K562 (cell line): ENCODE measurements at places on chromosomes 3 and 15.

DNA sequence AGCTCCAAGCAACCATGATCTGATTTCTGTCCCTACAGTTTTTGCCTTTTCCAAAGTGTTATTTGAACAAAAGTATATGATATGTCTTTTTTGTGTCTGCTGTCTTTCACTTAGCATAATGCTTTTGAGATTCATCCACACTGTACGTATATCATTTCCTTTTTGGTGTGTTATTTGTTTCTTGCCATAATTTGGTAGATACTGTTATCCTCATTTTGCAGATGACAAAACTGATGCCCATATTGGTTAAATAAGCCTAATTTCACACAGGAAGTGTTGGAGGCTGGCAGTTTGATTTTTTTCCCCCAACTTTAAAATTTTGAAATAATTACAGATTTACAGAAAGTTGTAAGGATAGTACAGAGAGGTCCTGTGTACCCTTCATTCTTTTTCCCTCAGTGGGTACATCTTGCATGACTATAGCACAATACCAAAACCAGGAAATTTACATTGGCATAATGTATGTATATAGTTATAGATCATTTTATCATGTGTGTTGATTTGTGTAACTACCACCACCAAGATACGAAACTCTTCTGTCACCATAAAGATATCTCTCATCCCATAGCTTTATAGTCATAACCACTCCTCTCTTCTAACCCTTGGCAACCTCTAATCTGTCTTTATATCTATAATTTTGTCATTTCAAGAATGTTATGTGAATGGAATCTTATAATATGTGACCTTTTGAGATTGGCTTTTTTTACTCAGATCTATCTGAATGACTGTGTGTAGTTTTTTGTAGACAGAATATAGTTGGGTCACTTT, 55.6 kb downstream of the RASA2 start:
- DNase-seq: no peak

GRCh38 chr3:56086355-56086754, 381.9 kb downstream of the ERC2 start:
- DNase-seq: no peak

DNA sequence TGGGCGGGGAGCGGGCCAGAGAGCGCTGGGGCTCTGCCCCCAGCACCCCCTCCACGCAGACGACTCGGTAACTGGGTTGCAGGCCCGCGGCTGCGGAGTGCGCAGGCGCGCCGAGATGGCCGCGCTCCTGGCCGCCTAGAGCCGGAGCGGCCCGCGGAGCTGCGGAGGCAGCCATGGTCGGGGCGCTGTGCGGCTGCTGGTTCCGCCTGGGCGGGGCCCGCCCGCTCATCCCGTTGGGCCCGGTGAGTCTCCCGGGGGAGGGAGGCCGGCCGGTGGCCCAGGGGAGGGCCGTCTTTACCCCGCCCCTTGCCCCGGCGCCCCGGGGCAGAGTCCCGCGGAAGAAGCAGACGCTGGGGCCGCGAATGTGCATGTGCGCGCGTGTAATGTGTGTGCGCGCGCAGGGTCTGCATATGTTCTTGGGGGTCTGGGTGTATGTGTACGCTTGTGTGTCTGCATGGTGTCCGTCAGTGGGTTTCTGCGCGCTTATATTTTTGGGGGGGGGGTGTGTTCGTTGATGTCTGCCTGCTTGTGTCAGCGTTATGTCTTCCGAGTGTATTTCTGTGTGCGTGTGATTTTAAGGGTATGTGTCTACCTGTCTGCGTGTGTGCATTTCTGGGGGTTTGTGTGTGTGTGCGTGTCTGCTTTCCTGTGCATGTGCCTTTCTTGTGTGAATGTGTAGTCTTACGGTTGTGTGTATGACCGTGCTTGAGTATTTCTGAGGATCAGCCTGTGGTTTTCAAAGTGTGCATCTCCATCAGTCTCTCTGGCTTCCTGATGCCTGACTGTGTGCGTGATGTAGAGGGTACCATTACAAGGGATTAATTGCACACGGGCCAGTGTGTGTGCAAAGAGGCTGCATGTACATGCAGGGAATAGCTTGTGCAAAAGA, at the start of gene ABHD14A:
Gene ABHD14A (plus strand): TSS at position 102 of the 889 bp plus-strand sequence. CDS start 72 bp downstream, at position 174.
- DNase-seq: peak; percentile 78

GRCh38 chr15:52232327-52232726, 41.1 kb upstream of the GNB5 start:
- no peak for DNase-seq

DNA sequence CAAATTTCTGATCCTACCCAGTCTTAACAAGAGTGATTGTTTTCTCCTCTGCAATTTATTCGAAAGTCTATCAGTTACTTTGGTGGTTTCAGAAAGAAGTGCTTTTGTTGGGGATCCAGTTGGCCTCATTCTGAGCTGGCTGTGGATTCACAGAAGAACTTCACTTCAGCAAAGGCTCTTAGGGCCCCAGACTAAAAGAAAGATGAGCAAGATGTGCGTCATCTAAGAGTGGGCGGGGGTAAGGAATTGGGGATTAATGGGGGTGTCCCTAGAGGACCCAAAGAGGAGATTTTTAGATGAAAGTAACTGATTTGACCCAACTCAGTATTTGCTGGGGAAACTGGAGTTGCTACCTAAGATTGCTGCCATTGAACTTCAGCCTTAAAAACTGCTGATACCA, 63.9 kb upstream of the TSEN2 start:
- DNase-seq: no peak

GRCh38 chr3:122940628-122941086, 86.9 kb downstream of the SEMA5B start:
- DNase-seq: no peak

DNA sequence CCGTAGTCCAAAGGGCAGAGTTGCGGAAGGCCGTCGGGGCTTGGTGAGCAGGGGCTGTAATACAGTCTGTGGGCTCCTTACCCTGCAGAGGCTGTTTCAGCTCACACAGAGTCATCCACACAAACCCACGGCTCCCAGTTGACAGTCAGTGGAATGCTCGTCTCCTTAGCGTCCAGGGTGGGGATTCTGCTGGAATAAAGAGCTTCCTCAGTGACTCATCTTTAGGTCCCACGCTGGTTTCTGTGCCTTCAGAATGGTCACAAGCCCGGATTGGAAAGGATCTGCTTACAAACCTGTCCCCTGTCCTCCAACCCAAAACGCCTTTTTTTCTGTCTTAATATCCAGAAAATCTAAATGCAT, 201.3 kb upstream of the TPM1 start:
- DNase-seq: no peak

DNA sequence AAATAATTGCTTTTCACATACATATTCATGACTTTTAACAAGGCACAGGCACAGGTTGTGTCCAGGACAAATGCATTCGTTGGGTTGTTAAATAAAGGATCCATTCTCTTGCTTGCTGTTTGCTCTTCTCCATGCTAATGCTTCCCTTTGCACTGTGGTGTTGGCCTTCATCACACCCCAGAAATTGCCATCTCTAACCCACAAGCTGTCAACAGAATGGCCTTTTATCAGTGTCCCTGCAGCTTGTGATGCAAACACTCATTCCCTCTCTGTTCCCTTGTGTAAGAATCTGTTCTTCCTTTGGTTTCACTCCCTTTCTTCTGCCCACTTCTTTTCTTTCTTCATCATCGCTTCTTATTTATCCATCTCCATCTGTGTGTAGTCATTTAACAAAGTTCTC, 72.2 kb downstream of the SLC7A14 start:
- no peak for DNase-seq

DNA sequence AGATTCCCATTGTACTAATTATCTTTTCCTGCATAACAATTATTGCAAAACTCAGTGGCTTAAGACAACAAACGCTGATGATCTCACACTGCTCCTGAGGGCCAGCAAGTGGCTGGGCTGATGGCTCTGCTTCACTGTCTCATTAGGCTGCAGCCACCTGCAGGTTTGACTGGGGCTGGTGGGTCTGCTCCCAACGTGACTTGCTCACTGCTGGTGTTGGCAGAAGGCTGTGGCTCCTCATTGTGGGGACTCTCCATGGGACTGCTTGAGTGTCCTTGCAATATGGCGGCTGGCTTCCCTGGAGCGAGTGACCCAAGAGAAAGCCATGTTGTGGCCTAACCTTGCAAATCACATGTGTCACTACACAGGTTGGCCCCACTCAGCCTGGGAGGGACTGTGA, 71.1 kb downstream of the PLXNA1 start:
- no peak for DNase-seq

GRCh38 chr3:42613462-42613861, 13.0 kb downstream of the NKTR start:
- DNase-seq: peak; percentile 39

- no peak for DNase-seq
Measured at GRCh38 chr3:179715582-179715981, 62.7 kb downstream of the USP13 start.

- no peak for DNase-seq
Measured at GRCh38 chr15:67358812-67359211, 104.2 kb downstream of the IQCH start.

DNA sequence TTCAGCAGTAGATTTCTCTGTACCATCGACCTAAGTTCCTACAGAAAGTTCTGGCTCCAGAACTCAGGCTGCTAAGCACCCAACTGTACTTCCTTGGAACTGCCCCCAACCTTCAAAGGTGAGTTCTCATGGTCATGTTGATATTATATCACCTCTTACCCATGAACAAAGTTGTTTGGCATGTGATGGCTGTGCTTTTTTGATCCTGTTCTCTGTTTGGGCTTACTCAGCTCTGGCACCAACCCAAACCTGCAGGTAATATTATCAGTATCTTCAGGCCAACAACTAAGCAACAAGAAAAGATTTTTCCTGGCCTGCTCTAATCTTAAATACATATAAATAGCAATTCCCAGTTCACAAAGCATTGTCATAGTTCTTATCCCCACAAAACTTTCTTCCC, 318.7 kb upstream of the LMCD1 start:
- no peak for DNase-seq

DNA sequence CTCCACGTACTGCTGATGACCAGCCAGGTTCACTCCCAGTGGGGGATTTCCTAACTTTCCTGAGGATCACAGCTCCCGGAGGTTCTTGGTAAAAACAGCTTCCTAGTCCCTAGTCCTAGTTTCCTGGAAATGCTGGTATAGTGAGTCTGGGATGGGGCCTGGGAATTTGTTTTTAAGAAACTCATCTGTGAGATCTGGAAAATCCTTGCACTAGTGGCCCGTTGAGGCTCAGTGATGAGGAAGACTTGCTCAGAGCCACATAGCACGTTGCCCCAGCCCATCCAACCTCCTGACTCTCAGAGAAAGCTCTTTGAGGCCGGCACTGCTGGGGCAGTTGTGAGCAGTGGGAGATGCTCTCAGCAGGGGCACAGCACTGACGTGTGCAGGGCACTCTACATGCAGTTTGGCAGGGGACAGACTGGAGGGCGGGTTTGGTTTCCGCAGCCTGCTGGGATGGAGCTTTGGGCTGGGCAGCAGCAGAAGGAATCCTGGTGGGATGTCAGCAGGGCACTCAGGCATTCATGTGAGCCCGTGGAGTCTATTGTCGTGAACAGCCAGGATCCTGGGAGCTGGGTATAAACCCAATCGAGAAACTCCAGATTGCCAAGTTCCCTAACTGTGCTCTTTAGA, 31.6 kb downstream of the SAXO2 start:
- no peak for DNase-seq

GRCh38 chr3:77236118-77236517, 196.2 kb downstream of the ROBO2 start:
- DNase-seq: no peak

DNA sequence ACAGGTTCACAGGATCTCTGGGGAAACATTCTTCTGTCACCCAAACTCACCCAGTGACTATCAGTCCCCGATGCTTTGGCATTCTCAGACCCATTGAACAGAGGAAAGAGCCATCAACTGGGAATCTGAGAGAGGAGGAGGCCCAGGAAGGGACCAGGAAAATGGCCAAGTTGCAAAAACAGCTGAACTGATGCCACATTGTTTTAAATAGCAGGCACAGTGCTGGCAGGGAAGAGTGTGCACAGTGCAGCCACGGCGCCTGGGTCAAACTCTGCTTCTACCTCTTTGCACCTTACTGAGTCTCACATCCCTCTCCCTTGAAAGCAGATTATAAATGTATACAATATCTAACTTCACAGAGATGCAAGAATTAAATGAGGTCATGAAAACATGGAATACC, 66.4 kb downstream of the SRGAP3 start:
- DNase-seq: no peak

GRCh38 chr15:92116330-92116729, 262.8 kb downstream of the SLCO3A1 start:
- no peak for DNase-seq

GRCh38 chr3:59601486-59601885, 551.7 kb upstream of the CFAP20DC start:
- DNase-seq: no peak

GRCh38 chr3:193982258-193982659, 153.7 kb upstream of the HES1 start:
- DNase-seq: no peak
